H7 (cell line): ENCODE measurements at places on chromosomes 16 and 17. TPM values are rescaled to one million over a fixed set of nuclear protein-coding genes. Genes with fewer than 3 reads are reported as not detected.

GRCh38 chr17:45114117-45114932 is 18.0 kb downstream of the PLCD3 start:
- peak; percentile 76 for DNase-seq

DNA sequence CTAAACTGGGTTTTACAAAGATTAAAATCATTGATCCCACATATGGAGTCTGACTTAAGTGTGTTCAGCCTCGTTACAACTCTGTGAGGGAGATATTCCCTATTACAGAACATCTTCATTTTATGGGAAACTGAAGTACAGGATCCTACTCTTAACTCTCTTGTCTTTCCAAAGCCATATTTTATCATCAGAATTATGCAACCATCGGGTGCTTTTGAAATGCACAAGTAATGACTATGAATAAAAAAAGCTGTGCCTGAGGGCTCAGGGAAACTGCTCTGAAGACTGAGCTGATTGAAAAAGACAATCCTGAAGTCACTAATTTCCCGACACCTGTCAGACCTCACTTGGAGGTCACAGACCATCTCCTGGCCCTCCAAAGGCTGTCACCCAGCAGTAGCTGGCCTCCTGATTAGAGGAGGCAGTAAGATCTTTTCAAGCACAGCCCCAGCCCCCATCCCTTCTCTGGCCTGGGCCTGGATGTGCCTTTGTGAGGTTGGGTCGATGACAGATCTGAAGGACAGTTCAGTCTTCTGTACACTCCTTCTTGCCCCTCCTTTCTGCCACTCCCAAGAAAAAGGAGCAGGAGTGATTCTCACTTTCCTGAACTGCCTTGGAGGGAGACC is 5.6 kb downstream of the AKAP1 start:
- DNase-seq = no peak

The CDH3 gene
- total RNA-seq = 90.2 and 115 TPM in 2 replicates

- no peak for DNase-seq
Observed at GRCh38 chr16:27239906-27240655, 28.5 kb downstream of the NSMCE1 start.

GRCh38 chr16:14658063-14658462 is 25.3 kb downstream of the BFAR start:
- DNase-seq = no peak

- DNase-seq = no peak
Observed at GRCh38 chr16:30346286-30346685, 8.8 kb downstream of the CD2BP2 start.

The MGAT5B gene
- total RNA-seq = 3.7 and 4.2 TPM in 2 replicates

The TP53TG3 gene
- total RNA-seq = not detected in 2 replicates

DNA sequence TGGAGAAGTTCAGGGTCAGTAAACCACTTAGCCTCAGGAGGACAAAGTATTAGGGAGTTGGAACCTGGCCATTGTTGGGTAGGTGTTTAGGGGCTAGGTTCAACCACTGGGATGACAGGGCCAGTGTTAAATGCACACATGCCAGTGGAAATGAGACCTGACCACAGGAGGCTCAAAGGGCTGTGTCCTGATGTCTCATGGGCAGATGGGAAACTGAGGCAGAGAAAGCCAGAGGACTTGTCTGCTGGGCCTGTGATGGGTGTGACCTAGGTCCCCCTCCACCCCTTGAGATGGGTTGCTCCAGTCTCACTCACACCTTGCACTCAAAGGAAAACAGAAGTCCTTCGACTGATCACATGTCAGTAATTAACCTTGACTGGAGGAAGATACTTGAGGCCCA is 16.0 kb downstream of the CPNE2 start:
- DNase-seq = no peak

GRCh38 chr17:39281806-39282205 is 56.1 kb upstream of the STAC2 start:
- no peak for DNase-seq

DNA sequence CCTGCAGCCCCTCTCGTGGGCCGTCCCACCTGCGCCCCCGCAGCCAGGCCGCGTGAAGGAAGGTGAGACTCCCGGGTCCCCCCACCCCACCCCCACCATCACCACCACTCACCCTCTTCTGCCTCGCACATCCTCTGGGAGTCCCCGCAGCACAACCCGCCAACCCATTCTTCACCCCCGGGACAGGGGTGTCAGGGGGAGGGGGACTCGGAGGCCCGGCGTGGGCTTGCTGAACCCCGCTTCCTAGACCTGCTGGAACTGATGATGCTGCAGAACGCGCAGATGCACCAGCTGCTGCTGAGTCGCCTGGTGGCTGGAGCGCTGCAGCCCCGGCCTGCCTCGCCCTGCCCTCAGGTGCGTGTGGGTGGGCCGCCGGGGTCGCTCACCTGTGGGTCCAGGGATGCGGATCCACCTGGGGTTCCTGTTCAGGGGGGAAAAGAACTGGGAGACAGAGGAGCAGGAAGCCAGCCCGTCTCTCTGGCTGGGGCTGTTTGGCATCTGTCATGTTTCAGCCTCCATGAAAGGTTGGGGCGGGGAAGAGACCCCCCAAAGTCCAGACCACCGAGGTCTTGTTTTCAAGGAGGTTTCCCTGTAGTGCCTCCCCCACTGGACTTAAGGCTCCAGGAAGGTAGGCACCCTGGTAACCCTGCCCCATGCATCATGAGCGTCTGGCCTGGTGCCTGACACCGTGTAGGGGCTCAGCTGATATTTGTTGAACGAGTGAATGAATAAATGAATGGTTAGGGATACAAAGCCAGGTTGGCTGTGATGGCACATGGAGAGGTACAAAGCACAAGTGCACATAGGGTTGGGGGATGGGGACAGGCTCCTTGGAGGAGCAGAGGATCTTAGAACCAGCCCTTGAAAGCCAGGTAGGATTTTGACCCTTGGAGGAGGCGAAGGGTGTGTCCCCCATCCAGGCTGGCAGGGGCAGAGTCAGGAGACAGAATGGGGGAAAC is 849 bp downstream of the PRR29 start:
- peak; percentile 82 for DNase-seq

The CNGB1 gene
- not detected in 2 replicates for total RNA-seq

The TMEM256 gene
- total RNA-seq = 280 and 385 TPM in 2 replicates

- DNase-seq = peak; percentile 89
Observed at GRCh38 chr17:7632492-7632894, 2.6 kb downstream of the SHBG start.

The COX11 gene
- total RNA-seq = 77.8 and 90.7 TPM in 2 replicates

- peak; percentile 54 for DNase-seq
Observed at GRCh38 chr17:6910987-6911603, 79.6 kb upstream of the TEKT1 start.

GRCh38 chr17:2215616-2216364 is 87.8 kb downstream of the SMG6 start:
- peak; percentile 75 for DNase-seq

The KRTAP4-1 gene
- total RNA-seq = 0.38 and 0.70 TPM in 2 replicates

The MEOX1 gene
- 0.18 TPM in 1 of 2 replicates, not detected in the other for total RNA-seq

- DNase-seq = no peak
Observed at GRCh38 chr16:9971907-9972306, 210.3 kb downstream of the GRIN2A start.

- peak; percentile 85 for DNase-seq
Observed at GRCh38 chr16:8905795-8906591, 23.8 kb downstream of the LITAFD start.

DNA sequence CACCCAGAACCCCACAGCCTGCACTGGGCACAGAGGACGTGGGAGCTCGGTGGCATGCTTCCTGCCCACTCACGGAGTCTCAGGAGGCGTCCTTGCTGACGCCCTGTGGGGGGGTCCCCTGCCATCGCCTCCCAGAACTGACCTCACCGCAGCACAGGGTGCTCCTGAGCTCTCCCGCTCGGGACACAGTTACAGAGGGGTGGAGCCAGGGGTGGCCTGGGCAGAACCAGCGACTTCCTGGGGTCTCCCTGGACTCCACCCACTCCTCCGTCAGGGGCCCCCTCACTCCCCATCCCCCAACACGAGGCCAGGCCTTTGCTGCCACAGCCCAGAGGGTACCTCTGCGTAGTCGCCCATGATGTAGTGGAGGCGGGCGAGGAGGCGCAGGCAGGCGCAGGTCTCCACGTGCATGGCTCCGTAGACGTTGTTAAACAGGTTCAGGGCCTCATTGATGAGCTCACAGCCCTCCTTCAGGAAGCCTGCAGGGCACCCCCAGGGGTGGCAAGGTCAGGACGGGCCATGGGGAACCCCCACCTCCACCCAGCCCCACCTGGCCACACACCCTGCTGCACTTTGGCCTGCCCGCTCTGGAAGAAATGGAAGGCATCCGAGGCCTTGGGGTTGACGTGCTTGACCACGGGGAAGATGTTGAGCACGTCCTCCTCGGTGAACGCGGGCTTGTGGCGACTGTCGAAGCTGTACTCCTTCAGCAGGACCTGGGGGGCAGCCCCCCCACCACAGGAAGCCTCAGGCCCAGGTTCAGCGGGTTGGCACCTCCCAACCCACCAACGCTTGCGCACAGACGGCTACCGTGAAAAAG is 17.8 kb downstream of the CLUH start:
- peak; percentile 58 for DNase-seq

The CDRT4 gene
- 3.9 and 4.7 TPM in 2 replicates for total RNA-seq

DNA sequence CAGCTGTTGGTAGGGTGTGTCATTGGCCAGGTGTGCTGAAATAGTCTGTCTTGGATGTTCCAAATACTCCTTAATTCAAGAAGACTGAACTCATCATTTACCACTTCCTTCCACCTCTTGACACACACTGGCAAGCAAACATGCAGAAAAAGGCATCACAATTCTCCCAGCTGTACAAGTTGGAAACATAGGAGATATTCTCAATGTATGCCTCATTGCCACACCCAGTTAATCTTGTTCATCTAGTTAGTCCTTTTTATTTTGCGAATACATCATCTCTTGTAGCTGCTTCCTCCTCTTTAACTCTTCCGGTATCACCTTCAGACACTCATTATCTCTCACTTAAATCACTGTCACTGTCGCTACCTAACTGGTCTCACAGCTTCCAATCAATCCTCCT is 75.1 kb upstream of the GOT2 start:
- DNase-seq = no peak

The TBC1D26 gene
- total RNA-seq = 3.8 and 7.7 TPM in 2 replicates

- DNase-seq = peak; percentile 70
Observed at GRCh38 chr17:29620271-29620670, 2.4 kb downstream of the CORO6 start.

- no peak for DNase-seq
Observed at GRCh38 chr17:1362964-1363363, 37.1 kb downstream of the YWHAE start.

The MFAP4 gene
- total RNA-seq = 22.2 and 24.8 TPM in 2 replicates

The EME1 gene
- 21.7 and 28.2 TPM in 2 replicates for total RNA-seq

The GDE1 gene
- 57.8 and 60.0 TPM in 2 replicates for total RNA-seq
